ENCODE measurements at places on chromosomes 3 and 15. TPM values are rescaled to one million over a fixed set of nuclear protein-coding genes. Genes with fewer than 3 reads are reported as not detected.

The C3orf49 gene
- not detected for total RNA-seq

The DLL4 gene
- total RNA-seq, result 75.8 TPM

The KBTBD12 gene
- not detected for total RNA-seq

The SUMF1 gene
- 26.6 TPM for total RNA-seq

The C2CD4A gene
- total RNA-seq, result 1.1 TPM

The WDR93 gene
- not detected for total RNA-seq

The AADAC gene
- 0.27 TPM for total RNA-seq

The ITIH1 gene
- total RNA-seq, result not detected

The AMT gene
- total RNA-seq, result 3.3 TPM

The ARHGAP31 gene
- total RNA-seq, result 64.8 TPM
